SK-N-MC (cell line): ENCODE measurements at places on chromosomes 5 and 9.

DNA sequence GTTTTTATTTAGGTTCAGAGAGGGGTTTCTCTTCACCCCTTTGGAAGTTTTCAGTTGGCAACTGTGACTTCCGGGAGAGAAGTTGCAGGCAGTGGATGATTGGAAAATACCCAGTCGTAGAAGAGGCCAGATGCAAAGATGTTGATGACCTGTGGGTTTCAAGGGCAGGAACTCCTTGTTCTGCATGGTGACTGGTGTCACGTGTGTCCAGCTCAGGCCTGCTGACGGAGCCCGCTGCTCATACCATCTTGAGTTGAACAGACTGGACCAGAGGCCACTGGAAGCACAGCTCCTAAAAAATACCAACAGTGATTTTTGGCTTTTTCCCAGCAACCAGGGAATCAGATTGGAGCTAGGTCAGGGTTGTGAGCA, 243.9 kb upstream of the KLF4 start:
- DNase-seq, result no peak

DNA sequence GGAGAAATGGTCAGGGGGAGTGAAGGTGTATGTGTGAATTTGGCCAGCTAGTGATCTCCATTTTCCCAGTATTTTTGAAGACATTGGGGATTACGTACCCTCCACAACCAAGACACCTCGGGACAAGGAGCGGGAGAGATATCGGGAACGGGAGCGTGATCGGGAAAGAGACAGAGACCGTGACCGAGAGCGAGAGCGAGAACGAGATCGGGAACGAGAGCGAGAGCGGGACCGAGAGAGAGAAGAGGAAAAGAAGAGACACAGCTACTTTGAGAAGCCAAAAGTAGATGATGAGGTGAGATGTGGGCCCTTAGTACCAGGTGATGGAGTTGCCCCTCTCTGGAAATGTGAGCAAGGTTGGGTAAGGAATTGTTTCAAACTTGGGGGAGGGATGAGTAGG, 5.8 kb upstream of the WDR55 start:
- no peak for DNase-seq

DNA sequence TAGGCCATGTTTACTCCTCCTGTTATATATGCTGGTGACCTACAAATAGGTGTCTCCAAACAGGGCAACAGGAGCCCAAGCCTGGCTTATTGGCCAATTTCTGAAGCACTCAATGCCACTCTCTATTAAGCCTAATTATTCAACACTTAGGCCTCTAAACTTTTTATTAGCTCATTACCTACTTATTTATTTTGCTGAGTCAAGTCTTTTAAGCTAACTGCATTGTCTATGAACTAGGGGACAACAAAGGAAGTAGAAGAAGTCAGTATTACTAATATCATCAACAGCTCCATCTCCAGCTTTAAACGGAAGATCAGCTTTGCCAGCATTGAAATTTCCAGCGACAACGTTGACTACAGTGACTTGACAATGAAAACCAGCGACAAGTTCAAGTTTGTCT, 28.2 kb downstream of the GABRP start:
- DNase-seq, result no peak

- DNase-seq, result no peak
Observed at GRCh38 chr5:57007344-57007743, 55.4 kb upstream of the MIER3 start.

DNA sequence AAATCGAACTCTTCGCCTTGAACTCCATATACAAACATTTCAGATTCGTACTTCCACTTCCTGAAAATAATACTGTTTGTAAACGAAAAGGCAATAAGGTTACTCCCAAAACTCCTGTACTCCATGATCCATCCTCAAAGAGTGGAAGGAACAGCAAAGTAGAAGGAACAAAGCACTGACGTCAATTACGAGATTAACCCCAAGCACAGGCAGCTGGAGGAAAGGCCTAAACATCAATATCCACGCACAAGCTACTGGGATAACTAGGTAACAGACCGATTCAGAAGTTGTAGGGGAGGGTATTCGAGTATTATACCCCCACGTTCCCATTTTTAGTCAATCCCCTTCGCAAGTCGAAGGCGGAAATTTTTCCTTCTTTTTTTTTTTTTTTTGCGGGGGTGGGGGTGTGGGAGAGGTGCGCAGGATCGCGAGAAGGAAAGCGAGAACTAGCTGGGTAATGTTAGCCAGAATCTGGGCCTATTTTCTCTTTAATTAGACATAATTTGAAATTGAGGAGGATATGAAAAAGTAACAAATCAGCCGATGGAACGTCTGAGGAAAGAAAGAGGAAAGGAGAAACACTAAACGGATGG, 909 bp downstream of the AFF4 start:
- DNase-seq, result peak; percentile 35

- no peak for DNase-seq
Observed at GRCh38 chr9:85969727-85970126, 28.8 kb downstream of the NAA35 start.

DNA sequence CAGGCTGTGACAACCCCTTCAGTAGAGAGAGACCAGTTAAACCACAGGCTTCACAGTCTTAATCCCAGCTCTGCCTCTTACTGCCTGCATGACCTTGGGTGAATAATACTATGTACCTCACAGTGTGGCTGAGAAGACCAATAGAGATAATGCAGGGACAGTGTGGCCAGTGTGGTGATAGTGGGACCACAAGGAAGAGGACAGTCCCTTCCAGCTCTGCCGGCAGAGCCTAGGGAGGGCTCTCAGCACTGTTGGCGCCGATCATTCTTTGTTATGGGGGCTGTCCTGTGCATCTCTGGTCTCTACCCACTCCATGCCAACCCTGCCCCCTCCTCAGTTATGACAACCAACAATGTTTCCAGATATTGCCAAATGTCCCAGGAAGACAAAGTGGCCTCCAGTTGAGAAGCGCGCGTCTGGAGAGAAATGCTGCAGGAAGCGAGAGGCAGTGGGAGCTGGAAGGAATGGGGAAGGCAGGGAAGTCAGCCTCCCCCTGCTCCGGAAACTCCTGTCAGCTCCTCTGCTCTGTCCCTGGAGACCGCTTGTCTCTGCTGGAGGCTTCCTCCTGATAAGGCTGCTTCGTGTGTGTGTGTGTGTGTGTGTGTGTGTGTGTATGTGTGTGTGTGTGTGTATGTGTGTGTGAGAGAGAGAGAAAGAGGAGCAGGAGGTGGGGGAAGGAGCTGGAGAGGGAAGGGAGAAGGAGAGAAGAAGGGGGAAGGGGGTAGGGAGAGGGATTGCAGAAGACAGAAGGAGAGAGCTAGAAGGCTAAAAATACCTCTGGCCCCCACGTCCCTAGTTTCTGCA, 31.8 kb upstream of the FABP6 start:
- peak; percentile 95 for DNase-seq

GRCh38 chr9:117782931-117783788, 79.0 kb downstream of the TLR4 start:
- peak; percentile 3 for DNase-seq

DNA sequence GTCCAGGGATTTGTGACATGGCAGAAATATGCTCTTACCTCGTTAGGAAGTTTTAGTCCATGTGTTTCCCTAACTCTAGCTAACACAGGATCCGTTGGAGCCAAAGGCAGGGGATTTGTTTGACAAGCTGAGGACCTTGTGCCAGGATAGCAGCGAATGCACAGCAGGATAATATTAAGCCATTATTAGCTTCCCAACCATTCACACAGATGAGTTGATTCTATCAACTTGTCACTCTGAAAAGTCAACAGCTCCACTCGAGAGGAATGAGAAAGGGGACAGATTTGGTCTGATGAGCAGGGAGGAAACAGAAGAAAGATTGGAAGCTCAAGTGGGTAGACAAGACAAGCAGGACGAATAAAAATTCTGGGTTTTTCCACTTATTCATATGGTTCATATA, 106.2 kb downstream of the FSTL4 start:
- DNase-seq, result no peak

DNA sequence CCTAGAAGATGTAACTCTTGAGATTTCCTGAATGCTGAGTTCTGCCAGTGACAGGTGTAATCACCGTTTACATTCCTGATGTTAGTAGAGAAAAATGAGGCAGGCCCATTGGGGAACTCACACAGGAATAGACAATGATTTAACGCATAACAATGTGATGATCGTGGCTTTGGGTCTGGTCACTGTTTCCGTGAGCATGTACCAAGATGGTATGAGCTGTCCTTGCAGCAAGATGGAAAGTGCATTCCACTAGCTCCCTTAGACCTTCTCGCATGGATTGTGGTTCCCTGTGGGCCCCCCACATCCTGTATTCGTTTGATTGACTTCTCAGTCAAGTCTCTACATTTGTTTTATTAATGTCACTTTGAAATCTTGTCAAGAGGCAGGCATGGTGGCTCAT, 124.0 kb upstream of the DAP start:
- no peak for DNase-seq

- DNase-seq, result no peak
Observed at GRCh38 chr5:66848749-66849641, 252.8 kb downstream of the MAST4 start.

DNA sequence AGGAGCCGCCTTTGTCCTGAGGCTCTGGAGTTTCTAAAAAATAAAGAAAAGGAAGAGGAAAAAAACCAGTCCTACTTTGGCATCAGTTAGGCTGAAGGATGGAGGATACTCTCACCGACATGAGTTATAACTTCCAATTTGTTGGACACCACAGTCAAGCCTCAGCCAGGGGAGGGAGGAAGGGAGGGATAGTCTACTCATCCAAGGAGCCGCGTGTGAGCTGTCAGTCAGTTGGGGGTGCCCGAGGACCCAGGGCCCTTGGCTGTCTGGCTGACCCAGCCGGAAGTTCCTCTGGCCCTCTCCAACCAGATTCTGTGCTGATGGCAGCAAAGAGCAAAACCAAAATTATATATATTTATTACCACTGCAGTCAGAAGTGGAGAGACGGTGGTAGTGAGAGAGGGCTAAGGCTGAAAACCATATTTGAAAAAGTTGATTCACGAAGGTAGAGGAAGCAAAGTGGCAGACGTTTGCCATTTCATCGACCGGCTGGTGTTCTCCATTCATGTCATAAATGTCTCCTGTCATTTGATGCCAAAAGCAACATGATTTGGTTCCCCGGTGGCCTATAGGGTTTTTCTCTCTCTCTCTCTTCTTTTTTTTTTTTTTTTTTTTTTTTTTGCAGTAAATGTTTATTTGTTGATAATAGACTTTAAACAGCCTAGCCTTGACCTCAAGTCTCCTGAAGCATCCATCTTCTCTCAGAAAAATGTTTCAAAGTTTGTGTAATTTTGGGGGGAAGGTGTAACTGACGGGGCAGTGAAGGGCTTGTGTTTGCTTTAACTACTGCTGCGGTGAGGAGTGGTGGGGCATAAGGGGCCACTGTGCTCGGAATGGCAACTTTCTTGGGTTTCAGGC, 7.6 kb downstream of the LMX1B start:
- no peak for DNase-seq

DNA sequence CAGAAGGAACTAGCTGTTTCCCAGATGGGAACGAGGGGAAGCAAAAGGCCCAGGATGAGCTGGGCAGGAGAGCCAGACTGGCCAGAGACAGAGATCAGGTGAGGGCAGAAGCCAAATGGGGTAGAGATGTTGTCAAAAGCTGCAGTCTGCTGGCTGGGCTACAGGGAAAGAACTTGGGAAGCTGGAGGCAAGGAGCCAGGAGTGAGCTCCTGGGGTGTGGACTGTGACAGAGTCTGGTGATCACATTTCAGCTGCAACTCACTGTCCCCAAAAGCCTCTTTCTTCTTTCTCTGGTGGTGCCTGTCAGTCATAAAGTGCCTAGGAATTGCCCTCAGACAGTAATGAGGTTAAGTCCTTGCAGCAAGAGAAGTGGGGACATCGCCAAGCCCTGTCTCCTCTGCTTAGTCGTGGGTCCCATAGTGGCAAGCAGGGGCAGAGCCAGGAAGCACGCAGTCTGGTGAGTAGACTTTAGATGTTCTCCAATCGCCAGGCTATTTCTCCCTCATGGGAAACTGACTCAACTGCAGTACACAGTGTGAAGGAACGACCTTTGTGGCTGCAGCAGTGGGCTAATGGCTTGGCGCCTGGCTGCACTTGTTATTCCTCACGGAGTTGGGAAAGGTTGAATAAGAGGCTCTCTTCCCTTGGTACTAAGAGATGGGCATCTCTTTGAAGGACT, 2.5 kb upstream of the FSD1L start:
- no peak for DNase-seq
